Natural killer cell treated with Interleukin-12 subunit alpha and Interleukin-12 subunit beta and Interleukin-15 and Interleukin-18, amount 100 ng/mL, for 72 hours (primary cell): ENCODE measurements at places on chromosomes 1 and 21. TPM values are rescaled to one million over a fixed set of nuclear protein-coding genes. Genes with fewer than 3 reads are reported as not detected.

The CASQ2 gene
- total RNA-seq, result not detected

The NPHS2 gene
- total RNA-seq, result not detected

The DYNLT5 gene
- not detected for total RNA-seq

The PPIE gene
- 60.0 TPM for total RNA-seq

The RHOU gene
- 3.7 TPM for total RNA-seq

The AK4 gene
- 24.4 TPM for total RNA-seq

The OR2L2 gene
- 0.17 TPM for total RNA-seq

The TMEM35B gene
- 14.3 TPM for total RNA-seq

The KRTAP19-1 gene
- total RNA-seq, result not detected

The S100A5 gene
- not detected for total RNA-seq

DNA sequence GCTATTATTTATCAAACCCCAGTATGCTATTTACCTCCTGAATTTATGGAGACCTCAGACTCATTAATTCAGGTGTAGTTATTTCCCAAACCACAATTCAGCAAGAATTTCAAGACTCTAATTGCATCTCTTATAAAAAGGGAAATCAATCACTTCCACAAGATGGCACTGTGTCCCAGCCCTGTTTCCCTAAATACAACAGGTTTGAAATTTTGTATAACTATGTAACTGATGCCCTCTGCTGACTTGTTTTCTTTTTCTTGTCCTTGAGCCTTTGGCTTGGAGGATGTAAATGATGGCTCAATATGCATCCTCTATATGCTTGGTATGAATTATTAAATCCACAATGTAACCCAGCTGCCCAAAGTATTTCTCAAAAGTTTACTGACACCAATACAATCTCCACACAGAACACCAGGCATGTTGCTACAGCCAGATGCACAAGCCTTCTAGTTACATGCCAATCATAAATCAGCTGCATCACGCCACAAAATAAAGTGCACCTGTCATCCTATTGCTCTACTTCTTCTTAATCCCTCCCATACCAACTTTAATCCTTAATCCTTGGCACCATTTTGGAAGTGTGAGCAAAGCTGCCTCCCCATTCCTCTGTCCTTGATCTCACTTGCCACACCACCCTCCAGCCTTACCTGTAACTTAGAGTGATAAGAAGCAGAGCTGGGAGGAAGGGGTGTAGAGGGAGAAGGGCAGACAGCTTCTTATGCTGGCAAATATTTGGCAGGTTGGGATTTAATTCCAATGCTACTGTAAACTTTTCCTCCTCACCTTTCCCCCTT, 9.0 kb downstream of the C1orf105 start:
- no peak for DNase-seq

DNA sequence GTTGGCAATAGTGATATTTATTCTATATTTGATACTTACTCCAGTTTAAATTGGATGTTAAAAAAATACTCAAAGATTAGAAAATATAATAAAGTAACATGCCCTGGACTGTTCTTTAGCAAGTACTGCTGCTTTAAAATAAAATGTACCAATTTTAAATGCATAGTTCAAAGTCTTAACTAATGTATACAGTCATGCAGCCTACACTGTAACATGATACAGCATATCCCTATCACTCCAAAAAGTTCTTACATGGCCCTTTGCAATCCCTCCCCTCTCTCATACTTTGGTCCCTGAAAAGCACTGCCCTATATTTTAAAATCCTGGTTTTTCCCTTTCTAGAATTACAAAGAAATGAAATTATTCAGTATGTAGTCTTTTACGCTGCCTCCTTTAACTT, 726.6 kb downstream of the LTN1 start:
- no peak for DNase-seq

GRCh38 chr1:233111731-233112130, 161.3 kb downstream of the NTPCR start:
- DNase-seq, result no peak

DNA sequence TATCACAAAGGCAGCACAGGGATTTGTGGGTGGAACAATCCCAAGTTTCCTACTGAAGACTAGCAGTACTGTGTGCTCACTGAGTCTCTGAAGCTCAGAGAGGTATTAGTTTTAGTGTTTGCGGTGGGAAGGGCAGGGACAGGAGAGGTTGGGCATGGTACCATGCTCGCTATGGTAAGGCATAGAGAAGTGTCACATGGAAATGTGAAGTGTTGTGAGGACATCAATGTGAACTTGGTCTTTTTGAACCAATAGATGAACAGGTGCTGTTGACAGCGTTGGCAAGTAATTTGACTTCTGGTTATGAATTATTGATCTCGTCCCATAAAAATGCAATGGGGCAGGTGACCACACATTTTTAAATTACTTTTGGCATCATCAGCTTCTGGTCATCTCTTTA, 55.8 kb upstream of the ADAMTS1 start:
- DNase-seq, result no peak

- no peak for DNase-seq
Measured at GRCh38 chr1:232904131-232904530, 46.3 kb upstream of the NTPCR start.

- DNase-seq, result no peak
Measured at GRCh38 chr1:58992643-58993042, 208.8 kb upstream of the JUN start.

- DNase-seq, result no peak
Measured at GRCh38 chr1:186943891-186944686, 115.3 kb downstream of the PLA2G4A start.

- no peak for DNase-seq
Measured at GRCh38 chr1:188423073-188423472, 1594.3 kb downstream of the PLA2G4A start.

DNA sequence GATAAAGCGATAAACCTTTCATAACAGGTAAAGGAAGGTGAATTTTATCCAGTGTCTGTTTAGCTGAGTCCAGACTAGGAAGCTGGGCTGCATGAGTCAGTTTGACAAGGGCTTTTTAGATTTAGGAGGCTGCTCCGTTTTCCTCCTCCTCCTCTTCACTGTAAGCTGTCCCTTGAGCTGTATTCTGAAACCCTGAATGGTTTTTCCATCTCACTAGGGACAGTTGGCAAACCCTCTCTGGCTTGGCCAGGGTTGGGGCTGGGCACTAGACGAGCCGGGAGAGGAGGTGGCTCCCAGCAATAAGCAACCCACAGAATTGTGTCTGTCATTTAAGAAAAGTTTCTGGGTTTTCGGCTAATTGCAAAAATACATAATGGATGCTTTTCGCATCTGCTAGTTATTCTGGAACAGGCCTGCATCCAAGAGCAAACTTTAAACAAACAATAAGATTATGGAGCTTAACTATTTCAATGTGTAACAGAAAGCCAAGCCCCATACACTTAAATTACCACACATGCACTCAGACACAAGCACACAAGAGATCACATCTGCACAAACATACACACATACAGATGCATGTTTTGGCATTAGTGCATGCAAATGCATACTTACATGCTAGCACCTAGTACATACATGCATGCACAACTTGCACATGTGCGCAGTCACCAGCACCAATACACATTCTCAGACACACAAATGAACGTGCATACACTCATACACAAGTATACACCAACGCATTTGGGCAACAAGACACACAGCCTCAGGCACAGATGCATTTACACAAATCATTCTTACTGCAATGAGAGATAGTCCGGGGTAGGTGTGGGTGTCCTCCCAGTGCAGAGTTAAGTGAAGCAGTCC, 27.8 kb upstream of the FOXE3 start:
- DNase-seq, result no peak

DNA sequence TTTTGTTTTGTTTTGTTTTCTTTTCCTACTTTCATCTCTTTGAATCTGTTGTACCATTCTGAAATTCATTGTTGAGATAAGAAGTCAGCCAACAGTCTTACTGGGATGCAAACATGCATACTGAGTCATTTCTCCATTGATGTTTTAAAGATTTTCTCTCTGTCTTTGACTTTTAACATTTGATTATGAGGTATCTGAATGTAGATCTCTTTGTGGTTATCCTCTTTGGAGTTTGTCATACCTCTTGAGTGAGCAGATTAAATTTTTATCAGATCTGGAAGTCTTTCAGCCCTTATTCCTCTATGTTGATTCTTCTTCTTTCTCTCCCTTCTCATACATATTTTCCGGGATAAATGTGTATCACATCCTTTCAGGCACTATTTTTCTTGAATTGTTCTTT, 406.9 kb upstream of the NCAM2 start:
- DNase-seq, result no peak

- no peak for DNase-seq
Measured at GRCh38 chr1:196669051-196669450, 17.2 kb downstream of the CFH start.

- DNase-seq, result peak; percentile 69
Measured at GRCh38 chr1:110210604-110211495, 736 bp downstream of the KCNC4 start.

DNA sequence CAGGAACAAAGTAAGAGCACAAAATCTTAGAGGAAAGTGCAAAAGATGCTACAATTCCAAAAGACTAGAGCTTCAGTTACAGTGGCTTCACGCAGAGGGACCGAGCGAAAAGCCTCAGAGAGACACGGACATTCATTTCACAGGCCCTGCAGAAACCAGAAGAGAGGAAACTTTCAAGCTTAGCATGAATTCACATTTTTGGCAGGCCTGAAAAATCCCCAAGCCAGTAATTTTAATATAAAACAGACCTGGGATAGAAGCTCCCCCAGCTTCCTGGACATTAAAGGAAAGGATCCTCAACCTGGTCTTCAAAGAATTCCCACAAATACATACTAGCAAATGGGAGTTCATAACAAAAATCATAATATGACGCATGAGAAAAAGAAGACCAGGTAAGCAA, 66.2 kb downstream of the HSF2BP start:
- no peak for DNase-seq

GRCh38 chr21:40337981-40338380, 470.7 kb downstream of the PCP4 start:
- DNase-seq, result no peak

DNA sequence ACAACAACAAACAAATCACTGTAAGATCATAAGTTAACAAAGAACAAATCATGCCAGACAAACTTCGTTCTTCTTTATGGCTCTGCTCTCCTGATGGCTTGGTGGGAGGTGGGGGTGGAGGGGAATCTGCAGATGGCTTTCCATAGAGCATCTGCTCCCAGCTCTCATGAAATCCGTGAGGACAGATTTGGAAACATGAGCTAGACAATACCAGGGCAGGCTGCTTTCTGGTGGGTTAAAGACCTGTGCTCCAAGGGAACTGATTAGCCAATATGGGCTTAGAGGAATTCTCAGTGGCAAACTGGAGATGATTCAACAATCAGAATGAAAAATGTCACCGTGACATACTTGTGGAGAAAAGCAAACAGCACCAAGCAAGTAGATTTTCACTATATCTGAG, 69.4 kb upstream of the TLR5 start:
- no peak for DNase-seq

GRCh38 chr1:206905295-206906164, 8.3 kb downstream of the IL24 start:
- DNase-seq, result no peak

- DNase-seq, result no peak
Measured at GRCh38 chr1:210201681-210202080, 30.9 kb upstream of the SERTAD4 start.
